ENCODE measurements at places on chromosomes 6 and 20.

DNA sequence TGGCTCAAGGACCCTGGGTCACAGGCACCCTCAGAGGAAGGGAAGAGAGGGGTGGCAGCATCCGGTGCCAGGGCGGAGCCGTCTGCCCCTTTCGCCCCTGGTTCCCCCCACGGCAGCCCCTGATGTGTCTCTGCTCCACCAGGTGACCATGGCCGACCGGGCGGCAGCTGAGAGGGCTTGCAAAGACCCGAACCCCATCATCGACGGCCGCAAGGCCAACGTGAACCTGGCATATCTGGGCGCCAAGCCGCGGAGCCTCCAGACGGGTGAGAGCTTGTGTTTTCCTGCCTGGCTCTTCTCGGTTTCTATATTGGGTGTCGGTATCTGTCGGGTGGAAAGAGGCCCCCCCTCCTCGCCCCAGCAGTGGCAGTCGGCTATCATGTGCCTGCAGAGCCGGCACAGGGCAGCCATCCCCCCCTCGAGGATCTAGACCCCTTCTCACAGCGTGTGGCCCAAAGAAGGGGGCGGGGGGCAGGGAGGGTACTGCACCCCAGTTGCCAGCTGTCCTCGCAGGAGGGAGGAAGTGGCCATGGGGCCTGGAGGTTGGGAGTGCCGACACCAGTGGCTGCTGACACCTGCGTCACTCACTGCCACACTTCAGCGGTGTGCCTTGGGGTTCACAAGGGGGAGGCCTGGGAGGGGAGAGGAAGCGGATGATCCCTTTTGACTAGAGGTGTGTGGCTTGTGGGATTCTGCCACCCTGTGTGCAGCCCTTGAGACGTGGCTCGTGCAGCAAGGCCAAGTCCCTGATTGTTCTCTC lies 1.5 kb downstream of the RBM38 start:
- DNase-seq = peak; percentile 10

DNA sequence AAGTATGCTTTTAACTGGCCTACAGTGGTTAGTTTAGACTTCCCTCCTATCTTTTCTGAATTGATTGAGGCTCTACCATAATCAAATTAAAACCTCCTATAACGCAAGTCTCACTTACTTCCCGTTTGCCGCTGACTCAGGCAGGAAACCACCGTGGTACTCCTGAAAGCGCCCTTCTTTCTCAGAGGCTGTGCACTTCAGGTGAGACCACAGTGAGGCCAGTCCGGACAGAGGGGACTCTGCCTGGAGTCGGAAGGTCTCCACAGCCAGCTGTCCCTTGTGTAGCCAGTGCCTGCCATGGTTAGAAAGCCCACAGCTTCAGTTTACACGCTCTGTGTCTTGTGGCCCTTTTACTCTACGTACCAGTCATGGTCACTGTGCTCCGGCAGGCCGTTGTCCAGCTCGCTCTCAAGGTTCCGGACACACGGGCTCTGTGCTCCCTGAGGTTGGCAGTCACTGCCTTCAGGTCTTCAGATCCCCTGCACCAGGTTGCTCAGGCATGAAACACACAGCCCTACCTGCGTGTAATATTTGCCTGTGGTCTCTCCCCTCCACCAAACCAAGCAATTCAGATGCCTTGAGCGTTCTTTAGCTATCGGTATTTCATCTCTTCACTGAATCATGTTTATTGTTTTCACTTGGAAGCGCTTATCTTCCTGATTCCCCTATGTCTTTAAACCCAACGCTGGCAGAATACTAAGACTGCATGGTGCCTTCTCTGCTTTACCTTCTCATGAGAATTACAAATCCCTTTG lies 178.8 kb downstream of the SMOC2 start:
- DNase-seq = no peak

DNA sequence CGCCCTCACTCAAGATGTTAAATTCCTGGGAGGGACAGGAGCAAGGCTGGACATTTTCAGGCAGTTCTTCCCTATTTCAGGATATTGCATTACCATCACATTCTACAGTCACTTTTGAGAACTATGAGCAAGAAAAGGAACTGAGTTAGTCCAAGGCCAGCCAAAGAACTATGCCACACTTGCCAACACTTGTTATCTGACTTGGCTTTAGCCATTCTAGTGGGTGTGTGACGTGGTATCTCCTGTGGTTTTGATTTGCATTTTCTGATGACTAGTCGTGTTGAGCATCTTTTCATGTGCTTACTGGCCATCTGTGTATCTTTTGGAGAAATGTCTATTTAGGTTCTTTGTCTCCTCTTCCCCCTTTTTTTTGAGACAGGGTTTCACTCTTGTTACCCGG lies 12.0 kb downstream of the XRN2 start:
- no peak for DNase-seq

DNA sequence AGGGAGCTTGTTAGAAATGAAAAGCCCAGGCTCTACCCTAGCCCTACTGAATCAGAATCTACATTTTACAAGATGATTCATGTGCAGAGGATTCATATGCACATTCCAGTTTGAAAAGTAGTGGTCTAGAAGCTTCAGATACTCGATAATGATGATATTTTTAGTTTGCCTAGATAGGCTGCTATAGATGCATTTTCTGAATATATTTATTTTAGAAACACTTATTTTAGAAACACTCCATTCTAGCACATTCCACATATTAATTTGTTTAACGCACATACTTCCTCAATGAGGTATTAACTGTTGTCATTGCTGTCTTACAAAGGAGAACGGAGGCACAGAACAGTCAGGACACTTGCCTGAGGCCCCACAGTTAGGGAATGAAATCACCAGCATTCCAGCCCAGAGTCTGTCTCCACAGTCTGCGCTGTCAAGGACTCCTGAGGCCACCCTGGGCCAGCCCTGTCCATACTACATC lies 64.4 kb downstream of the SNAP25 start:
- DNase-seq = no peak

DNA sequence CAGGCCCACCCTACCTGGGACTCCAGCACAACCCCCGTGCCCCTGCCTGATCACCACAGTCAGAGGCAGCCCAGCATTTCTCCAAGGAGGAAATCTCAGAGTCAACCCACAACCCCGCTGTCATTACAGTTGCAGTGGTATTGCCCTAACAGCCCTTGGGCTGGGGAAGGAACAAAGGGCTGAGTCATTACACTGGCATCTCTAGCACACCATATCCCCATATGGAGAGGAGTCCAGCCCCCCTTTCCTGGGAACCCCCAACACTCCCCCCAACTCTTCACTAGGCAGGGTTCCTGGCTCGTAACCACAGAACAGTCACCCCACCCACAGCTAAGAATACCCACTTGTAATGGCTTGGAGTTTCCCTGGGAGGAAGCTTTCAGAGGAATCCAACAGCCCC lies 149.4 kb upstream of the OGFRL1 start:
- no peak for DNase-seq

GRCh38 chr20:58238490-58238889 lies 10.0 kb upstream of the ANKRD60 start:
- DNase-seq = no peak

DNA sequence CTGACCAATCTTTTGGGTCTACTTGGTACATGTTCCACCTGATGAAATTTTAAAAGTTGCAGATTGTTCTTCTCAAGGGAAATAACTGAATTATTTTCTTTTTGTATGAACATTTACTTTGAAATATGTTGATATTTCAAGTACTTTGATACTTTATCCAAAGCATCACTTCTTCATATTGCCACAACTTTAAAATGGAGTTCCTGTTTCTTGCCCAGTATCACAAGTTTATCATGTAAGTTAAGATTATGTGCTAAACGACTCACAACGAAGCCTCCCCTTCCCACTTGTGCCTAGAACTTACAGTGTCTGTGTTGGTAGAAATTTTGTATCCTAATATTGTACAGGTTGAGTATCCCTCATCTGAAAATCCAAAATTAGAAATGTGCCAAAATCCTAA lies 108.4 kb downstream of the ARID1B start:
- DNase-seq = no peak

DNA sequence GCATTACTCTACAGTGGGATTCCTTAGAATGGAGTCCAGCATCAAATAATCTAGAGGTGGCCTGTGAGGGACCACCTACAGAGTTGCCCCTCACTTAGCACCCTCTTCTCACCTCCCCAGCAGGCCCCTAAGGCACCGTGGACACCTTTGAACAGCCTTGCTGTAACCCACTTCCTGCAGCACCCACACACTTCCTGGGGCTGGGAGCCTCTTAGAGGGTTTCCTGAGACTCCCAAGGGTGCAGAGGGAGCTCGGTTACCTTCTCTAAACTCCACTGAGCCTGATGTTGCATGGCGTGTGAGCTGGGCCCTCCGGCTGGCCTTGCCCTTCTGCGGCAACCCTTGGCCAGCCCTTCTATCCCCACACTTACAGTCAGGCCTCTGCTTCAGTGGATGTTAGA lies 7.3 kb upstream of the SIRPG start:
- DNase-seq = no peak

DNA sequence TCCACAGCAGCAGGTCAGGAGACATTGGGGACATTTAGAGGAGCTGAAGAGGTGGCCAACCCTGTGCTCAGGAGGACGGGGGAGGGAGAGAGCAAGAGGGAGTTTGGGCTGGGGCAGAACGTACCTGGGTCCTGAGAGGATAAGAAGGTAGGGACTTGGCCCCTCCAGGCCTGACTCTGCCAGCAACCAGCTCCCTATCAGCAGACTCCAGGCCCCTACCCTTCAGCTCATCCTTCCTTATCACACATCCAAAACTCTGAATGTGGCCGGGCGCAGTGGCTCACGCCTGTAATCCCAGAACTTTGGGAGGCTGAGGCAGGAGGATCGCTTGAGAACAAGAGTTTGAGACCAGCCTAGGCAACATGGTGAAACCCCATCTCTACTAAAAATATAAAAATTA lies 5.0 kb downstream of the STMN3 start:
- DNase-seq = no peak

DNA sequence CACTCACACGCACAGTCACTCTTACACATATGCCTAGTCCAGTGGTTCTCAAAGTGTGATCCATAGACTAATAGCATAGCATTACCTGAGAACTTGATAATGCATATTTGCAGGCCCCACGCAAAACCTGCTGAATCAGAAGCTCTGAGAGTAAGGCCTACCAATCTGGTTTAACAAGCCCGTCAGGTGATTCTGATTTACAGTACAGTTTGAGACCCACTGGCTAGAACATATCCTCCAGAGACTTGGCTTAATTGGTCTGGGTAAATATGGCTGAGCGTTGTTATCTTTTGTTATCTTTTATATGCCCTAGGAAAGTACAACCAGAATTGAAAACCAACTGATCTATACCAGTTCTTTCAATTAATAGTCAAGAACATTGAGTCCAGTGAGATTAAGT lies 9.6 kb downstream of the TSPYL4 start:
- no peak for DNase-seq

GRCh38 chr6:89500611-89501010 lies 67.7 kb downstream of the ANKRD6 start:
- no peak for DNase-seq
